ENCODE measurements at places on chromosomes 2 and 18.

DNA sequence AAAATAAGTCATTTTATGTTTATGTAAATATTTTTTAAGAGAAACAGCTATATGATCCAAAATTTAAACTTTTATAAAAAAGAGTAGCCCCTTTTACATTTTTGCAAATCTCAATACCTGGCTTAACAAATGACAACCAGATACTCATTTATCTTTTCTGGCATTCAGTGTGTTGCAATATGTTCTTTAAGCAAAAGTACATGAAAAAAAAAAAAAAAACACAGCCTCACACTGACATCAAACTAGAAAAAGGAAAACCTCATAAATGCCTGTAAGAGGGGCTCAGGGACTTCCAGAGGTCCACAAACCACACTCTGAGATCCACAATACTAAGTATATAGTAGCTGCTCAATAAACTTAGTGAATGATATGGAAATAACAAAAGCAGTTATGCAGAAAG, 21.9 kb downstream of the PPP4R3B start:
- no peak for DNase-seq

- no peak for DNase-seq
Measured at GRCh38 chr2:122748552-122749011, 993.1 kb downstream of the TSN start.

DNA sequence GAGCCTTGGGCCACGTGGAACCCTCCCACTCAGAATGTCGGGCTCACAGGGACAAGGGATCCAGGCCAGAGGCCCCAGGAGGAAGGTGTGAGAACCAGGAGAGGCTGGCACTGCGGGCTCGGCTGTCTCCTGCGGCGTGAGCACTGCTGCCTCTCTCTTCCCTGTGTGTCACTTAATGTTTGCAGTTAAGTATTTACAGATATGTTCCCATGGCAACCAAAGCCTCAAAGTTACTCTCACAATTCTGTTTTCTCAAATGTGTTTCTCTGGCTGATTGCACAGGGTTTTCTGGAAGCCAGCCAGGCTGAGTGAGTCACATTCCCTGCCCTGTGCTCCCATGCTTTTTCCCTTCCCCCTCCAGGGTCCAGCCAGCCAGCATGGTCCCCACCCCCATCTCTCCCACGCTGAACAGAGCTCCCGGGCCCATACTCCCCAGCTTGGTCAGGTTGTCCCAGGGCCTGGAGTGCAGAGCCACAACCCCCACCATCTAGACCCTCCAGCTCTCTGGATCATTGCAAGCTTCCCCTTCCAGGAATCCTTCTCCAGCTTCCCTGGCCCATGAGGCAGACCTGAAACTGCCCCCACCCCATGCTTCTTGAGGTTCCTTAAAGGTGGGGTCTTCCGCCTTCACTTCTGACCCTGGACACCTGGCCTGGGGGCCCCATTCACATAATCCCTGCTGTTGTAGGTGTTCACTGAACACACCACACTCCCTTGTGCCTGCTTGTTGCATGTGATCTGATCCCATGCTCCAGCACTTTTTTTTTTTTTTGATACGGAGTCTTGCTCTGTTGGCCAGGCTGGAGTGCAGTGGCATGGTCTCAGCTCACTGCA, 265.9 kb downstream of the CELF4 start:
- DNase-seq = peak; percentile 94

DNA sequence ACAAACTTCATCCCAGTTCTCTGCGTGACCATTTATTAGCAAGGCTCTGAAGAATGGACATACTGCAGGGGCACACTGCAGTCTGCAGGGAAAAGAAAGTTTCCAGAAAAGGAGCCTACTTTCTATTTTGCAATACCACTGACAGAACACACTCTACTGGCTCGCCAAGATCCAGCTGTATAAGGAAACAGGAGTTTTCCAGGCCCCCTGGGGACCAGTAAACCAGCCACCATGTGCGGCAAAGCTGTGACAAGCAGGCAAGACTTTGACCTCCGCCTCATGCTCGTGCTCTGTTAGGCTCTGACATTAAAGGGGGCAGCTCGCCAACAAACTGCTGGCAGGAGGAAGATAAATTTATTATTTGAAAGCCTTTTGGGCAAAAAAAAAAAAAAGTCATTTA, 67.3 kb downstream of the CCBE1 start:
- DNase-seq = no peak

GRCh38 chr2:59029058-59029457, 787.9 kb upstream of the FANCL start:
- DNase-seq = no peak

DNA sequence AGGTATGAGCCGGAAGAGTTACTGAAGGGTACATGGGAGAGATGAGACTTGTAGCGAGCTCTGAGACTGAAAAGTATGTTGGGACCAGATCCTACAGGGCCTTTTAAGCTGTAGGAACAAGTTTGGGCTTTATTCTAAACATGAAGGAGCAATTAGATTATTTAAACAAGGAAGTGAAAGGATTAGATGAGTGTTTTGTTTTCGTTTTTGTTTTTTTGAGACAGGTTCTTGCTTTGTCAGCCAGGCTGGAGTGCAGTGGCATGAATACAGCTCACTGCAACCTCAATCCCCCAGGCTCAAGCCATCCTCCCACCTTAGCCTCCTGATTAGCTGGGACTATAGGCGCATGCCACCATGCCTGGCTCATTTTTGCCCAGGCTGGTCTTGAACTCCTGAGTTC, 110.7 kb downstream of the C1D start:
- no peak for DNase-seq

- DNase-seq = no peak
Measured at GRCh38 chr2:202574541-202574940, 60.2 kb upstream of the FAM117B start.

All from left lung (tissue), 14 donors.